Foreskin keratinocyte (primary cell): ENCODE measurements at places on chromosomes 2 and 18. TPM values are rescaled to one million over a fixed set of nuclear protein-coding genes. Genes with fewer than 3 reads are reported as not detected.

- DNase-seq: no peak
Measured at GRCh38 chr2:33521791-33522281, 45.4 kb downstream of the RASGRP3 start.

The MOB1A gene
- 113 and 116 TPM in 2 replicates for total RNA-seq

The CCDC150 gene
- 5.5 and 6.9 TPM in 2 replicates for total RNA-seq

- DNase-seq: no peak
Measured at GRCh38 chr2:222043897-222044296, 254.9 kb downstream of the PAX3 start.

DNA sequence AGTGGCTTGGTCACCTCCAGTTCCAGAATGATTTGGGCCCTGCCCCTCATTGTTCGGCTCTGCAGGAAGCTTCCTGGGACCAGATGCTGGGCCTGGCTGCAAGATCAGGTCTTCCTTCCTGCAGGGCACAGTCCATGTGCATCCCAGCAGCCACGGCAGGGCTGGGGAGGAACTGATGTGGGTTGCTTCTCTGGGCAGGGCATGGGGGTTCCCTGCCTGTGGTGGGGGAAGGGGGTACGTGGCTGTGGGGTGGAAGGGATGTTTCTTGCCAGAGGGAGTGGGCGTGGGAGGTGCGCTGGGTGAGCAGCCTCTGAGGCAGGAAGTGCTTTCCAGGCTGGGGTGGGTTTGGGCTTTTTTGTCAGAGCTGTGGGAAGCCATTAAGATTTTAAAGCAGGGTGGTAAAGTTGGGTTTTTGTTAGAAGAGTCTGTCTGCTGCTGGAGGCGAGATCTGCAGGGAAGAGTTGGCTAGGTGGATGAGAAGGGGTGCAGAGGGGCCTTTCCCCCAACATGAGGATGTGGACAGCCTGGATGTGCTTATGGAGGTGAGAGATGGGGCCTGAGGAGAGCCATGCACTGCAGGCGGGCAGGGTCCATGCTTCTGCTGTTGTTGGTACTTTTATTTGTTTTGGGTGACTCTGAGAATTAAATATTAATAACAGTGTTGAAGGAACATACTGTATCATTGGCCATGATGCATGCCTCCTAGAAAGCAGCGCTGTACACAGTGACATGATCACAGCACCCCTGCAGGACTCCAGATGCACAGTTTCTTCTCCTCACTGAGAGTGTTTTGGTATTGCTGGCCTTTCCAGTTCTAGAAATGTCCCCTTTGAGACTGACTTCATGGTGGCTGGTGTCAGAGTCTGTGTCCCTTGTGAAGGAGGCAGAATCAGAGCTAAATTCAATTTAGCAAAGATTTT lies 45.3 kb downstream of the DGKD start:
- no peak for DNase-seq

DNA sequence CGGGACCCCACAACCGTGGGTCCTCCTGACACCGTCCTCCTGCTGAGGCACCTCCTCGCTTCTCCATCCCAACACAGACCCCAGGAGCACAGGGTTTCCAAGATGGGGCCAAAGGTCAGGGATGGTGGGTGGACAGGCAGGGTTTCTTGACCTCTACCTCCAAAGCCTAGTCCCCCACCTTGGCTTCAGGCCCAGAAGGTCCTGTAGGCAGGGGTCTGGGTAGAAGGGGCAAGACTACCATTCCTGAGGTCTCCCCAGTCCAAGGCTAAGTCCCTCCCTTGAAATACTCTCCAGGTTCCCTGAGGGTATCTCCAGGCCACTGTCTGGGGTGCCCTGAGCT lies 7.1 kb downstream of the CYP26B1 start:
- no peak for DNase-seq

- DNase-seq: no peak
Measured at GRCh38 chr2:234339501-234339900, 157.4 kb downstream of the ARL4C start.

GRCh38 chr18:10234912-10235660 lies 219.3 kb upstream of the APCDD1 start:
- DNase-seq: peak; percentile 68

The CD28 gene
- not detected in 2 replicates for total RNA-seq

DNA sequence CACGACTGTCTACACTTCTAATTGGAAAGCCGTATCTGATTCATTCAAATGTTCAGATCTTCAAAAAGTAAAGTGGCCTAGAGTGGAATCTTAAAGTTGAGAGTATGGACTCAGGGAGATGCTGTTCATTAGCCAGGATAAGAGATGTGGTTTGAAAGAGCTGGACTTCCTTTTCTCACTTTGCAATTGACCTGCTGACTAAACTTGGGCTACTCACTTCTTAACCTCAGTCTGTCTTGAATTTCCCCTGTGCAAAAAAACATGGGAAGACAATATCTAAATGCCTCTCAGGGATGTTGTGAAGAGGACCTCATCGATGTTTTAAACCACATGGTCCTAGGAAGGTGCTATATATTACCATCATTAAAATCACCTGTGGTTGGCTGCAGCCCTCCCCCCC lies 64.1 kb downstream of the BCL2 start:
- DNase-seq: no peak

The ANKRD30BL gene
- total RNA-seq: not detected in 2 replicates

The FZD7 gene
- total RNA-seq: 2.5 TPM in 2 replicates

DNA sequence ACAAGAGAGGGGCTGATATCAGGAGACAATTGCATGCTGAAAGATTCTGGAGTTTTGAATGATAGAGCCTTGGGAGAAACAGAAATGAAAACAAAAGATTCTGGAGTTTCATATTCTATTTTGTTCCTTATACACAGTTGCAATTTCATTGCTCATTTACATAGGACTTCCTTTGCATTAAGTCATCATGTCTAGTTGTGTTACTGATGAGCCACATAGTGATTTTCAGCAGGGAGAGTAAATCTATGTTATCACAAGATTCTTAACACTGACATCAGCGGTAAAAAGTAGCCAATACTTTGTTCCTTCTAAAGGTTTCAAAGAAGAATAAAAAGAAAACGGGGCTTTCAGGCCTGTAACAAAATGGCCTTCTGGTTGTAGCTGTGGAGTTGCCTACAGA lies 7.1 kb downstream of the ADAM17 start:
- DNase-seq: no peak

- DNase-seq: no peak
Measured at GRCh38 chr2:6995391-6996097, 78.3 kb downstream of the RNF144A start.

The TBR1 gene
- total RNA-seq: not detected in 2 replicates

GRCh38 chr18:966759-967576 lies 62.3 kb downstream of the ADCYAP1 start:
- no peak for DNase-seq

- DNase-seq: peak; percentile 85
Measured at GRCh38 chr2:235511187-235511661, 17.4 kb downstream of the AGAP1 start.
